ENCODE measurements at places on chromosomes 1 and 21. TPM values are rescaled to one million over a fixed set of nuclear protein-coding genes. Genes with fewer than 3 reads are reported as not detected.

GRCh38 chr1:1238702-1239178 is 6.7 kb downstream of the B3GALT6 start:
- no peak overlapping the region for H3K27ac ChIP-seq
- no peak overlapping the region for H3K4me3 ChIP-seq
- peaks cover 6% of the 10 kb centered on the region for H3K36me3 ChIP-seq
- no peak for DNase-seq
- H3K27me3 ChIP-seq, result peaks cover 3% of the 10 kb centered on the region

- no peak overlapping the region for H3K4me3 ChIP-seq
- DNase-seq, result no peak
- no peaks in the 10 kb centered on the region for H3K4me1 ChIP-seq
- peaks cover 40% of the 10 kb centered on the region for H3K27me3 ChIP-seq
- no peaks in the 10 kb centered on the region for H3K36me3 ChIP-seq
Observed at GRCh38 chr1:210293171-210293607, 35.5 kb upstream of the HHAT start.

GRCh38 chr1:33805988-33806387 is 57.9 kb upstream of the HMGB4 start:
- H3K27ac ChIP-seq, result no peak overlapping the region
- DNase-seq, result no peak
- H3K4me1 ChIP-seq, result no peaks in the 10 kb centered on the region
- H3K4me3 ChIP-seq, result no peak overlapping the region

The RIMS3 gene
- 3.7 TPM for total RNA-seq

DNA sequence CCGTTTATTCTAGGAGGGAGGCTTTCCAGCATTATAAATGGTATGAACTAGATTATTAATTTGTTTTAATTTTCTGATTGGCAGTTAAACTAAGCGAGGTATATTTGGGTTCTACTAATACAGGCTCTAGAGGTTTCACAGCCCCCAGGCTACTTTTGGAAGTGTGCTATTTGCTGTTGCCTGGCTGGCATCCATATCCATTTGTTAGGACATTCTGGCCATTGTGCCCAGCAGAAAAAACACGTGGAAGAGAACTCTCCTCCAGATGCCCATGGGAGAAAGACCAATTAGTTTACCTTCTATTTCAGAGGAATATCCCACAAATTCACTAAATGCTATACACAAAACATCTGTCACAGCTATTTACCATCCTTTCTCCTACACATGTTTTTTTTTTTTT is 29.3 kb downstream of the MACO1 start:
- peaks cover 3% of the 10 kb centered on the region for H3K4me1 ChIP-seq
- no peaks in the 10 kb centered on the region for H3K27me3 ChIP-seq
- H3K27ac ChIP-seq, result no peak overlapping the region
- peaks cover 20% of the 10 kb centered on the region for H3K36me3 ChIP-seq

The LCE2B gene
- total RNA-seq, result not detected

DNA sequence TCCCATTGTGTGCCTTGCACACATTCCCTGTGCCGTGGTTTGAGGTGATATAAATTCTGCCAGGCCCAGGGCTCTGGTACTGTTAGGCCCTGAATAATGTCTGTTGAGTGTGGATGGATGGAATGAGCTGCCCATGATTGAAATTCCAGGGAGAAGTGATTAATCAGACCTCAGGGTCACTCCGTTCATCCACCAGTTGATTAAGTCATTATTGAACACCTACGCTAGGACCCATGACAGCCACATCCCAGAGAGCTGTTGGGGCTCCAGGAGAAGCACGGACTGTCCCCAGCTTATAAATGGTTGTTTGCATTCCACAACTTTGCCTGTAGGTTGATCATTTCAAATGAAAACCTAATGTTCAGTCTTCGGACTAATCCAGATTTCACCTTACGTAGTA is 98.4 kb downstream of the CNIH3 start:
- no peak overlapping the region for H3K27ac ChIP-seq
- no peak overlapping the region for H3K4me3 ChIP-seq
- peaks cover 4% of the 10 kb centered on the region for H3K4me1 ChIP-seq
- no peaks in the 10 kb centered on the region for H3K36me3 ChIP-seq
- H3K27me3 ChIP-seq, result peaks cover 5% of the 10 kb centered on the region

The CCDC181 gene
- total RNA-seq, result 0.17 TPM

DNA sequence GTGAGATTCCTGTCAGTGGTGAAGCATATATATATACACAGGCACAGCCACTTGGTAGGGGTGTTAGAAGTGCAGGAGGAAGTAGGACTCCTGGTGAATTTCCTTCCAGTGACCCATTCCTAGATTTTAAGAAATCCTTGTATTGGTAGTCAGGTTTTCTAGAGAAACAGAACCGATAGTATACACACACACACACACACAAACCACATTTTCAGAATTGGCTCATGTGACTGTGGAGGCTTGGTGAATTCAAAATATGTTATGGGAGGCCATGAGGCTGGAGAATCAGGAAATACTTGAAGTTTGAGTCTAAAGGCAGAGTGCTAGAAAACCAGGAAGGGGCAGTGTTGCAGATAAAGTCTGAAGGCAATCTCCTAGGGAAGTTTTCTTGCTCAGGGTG is 114.2 kb downstream of the FCRL5 start:
- no peaks in the 10 kb centered on the region for H3K4me1 ChIP-seq
- no peaks in the 10 kb centered on the region for H3K36me3 ChIP-seq
- H3K27me3 ChIP-seq, result no peaks in the 10 kb centered on the region
- DNase-seq, result no peak

DNA sequence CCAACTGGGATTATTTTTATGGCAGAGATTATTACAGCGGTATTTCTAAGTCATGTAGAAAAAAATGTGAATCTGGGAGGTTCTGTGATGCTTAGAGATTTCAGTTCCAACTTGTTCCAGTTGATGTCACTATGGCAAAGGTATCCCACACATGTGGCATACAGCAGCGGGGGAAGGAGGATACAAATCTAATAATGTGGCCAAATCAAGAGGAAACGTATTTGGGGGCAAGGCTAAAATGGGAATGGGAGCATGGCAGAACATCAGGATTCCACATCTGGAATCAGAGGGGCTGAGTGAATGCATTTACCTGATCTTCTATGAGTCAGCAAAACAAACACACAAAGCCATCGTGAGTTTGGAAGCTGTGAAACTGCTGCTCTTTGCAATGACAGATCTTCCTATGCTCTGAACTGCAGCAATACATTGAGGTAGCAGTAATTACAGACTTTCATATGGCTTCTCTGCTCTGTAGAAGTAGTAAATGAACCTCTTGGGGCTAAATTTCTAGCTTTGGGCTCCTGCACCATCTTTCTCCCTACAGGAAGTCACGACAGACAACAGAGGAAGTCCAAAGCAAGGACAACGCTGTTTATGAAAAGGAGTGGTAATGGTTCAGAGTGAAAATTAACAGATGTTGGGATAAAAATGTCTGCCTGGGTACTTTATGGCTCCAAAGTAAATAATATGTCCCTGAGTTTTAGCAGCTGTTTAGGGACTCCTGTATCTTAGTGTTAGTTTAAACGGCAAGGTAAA is 55.5 kb downstream of the GABPA start:
- H3K4me1 ChIP-seq, result peaks cover 11% of the 10 kb centered on the region
- H3K27ac ChIP-seq, result peak overlapping the region; percentile 22
- DNase-seq, result peak; percentile 43
- H3K36me3 ChIP-seq, result no peaks in the 10 kb centered on the region
- H3K27me3 ChIP-seq, result peaks cover 4% of the 10 kb centered on the region

The SLC30A2 gene
- total RNA-seq, result not detected

- H3K27me3 ChIP-seq, result no peaks in the 10 kb centered on the region
- no peak overlapping the region for H3K4me3 ChIP-seq
- no peak overlapping the region for H3K27ac ChIP-seq
- peaks cover 54% of the 10 kb centered on the region for H3K4me1 ChIP-seq
Observed at GRCh38 chr1:220224611-220225124, 47.6 kb downstream of the RAB3GAP2 start.

DNA sequence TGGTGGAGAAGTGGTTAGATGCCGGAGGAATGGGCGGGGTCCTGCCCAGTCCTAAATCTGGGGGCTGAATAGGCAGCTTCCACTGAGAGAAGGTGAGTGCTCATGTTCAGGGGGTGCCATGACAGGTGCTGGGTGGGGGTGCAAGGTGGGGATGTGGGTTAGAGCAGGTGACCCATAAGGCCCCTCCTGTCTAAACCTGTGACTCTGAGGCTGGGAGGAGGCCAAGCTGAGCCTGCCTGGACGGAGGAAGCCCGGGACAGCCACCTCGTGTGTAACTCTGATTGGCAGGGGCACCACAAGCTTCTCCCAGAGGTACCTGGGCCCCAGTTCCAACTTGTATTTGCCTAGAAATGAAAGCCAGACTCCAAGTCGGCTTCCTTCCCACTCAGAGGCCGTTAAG is 10.7 kb downstream of the GPR157 start:
- DNase-seq, result no peak
- peaks cover 13% of the 10 kb centered on the region for H3K4me1 ChIP-seq
- H3K4me3 ChIP-seq, result no peak overlapping the region
- no peak overlapping the region for H3K27ac ChIP-seq

DNA sequence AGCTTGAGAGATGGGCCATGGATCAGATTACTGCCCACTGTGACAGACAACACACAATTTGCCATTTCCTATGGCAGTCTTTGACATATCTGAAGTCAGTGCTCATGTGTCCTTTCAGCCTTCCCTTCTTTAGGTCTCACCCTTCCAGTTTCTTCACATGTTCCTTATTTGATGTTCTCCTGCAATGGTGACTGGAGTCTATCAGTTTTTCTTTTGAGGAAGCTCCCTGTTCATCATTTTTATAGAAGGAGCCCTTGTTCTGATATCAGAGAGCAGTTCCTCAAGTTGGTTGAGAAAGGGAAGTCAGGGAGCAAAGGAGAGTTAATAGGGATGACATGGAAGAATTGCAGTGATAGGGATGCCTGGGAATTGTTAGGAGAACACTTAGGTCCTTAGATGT is 42.2 kb downstream of the DISC1 start:
- H3K36me3 ChIP-seq, result peaks cover 10% of the 10 kb centered on the region
- no peaks in the 10 kb centered on the region for H3K27me3 ChIP-seq

The ACKR1 gene
- total RNA-seq, result not detected

DNA sequence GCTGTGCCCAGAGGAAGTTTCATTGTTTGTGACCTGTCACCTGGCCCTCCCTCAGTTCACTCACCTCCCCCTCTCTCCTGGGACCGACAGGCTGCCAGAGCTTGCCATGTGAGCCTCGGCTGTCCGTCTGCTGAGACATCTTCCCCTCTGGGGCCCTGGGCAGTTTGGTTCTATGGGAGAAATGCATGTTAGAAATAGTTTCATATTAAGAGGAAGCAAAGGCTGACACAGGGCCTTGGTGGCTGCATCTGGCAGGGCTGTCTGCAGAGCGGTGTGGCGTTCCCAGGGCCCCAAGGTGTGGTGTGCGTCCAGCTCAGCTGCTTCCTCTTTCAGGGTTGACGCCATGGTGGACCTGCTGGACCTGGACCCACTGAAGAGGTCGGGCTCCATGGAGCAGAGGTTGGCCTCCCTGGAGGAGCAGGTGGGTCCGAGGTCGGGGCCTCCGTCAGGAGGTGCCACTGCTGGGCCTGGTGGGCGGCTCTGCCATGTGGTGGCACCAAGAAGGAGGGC is 31.9 kb upstream of the LRRC3 start:
- H3K36me3 ChIP-seq, result no peaks in the 10 kb centered on the region
- no peaks in the 10 kb centered on the region for H3K27me3 ChIP-seq
- H3K4me3 ChIP-seq, result no peak overlapping the region

DNA sequence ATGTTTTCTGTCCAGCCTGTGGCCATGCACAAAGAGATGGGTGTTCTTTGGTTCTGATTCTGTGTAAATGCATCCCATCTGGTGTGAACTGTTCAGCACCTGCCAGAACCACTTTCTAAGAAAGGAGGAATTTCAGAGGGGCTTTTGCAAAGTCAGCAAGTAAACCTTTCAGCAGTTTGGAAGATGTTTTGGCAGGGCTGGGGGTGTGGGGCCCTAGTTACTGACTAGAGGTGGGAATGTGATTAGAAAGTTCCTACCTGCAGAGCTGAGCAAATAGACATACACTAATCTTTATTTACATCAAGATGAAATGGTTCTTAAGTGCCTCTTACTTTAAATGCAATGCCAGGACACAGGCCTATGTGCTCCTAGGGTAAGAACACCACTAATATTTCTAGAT is 378.1 kb upstream of the USP24 start:
- H3K4me3 ChIP-seq, result no peak overlapping the region
- DNase-seq, result no peak
- H3K36me3 ChIP-seq, result no peaks in the 10 kb centered on the region
- H3K4me1 ChIP-seq, result no peaks in the 10 kb centered on the region
- H3K27ac ChIP-seq, result no peak overlapping the region

GRCh38 chr21:44779417-44780136 is 22.0 kb downstream of the UBE2G2 start:
- peaks cover 16% of the 10 kb centered on the region for H3K4me1 ChIP-seq
- H3K4me3 ChIP-seq, result no peak overlapping the region
- no peak for DNase-seq
- H3K36me3 ChIP-seq, result peaks cover 17% of the 10 kb centered on the region

GRCh38 chr1:205879974-205880373 is 30.0 kb upstream of the PM20D1 start:
- H3K36me3 ChIP-seq, result no peaks in the 10 kb centered on the region
- DNase-seq, result no peak
- peaks cover 7% of the 10 kb centered on the region for H3K27me3 ChIP-seq
- H3K4me3 ChIP-seq, result no peak overlapping the region
- H3K4me1 ChIP-seq, result no peaks in the 10 kb centered on the region
- H3K27ac ChIP-seq, result no peak overlapping the region

GRCh38 chr1:44405031-44405797 is at the start of gene RNF220:
Gene RNF220 (plus strand): TSS chr1:44405255.
- peak; percentile 64 for DNase-seq
- H3K4me3 ChIP-seq, result peak within 1 kb of the TSS; percentile 79
- peaks cover 30% of the 10 kb centered on the region for H3K4me1 ChIP-seq
- H3K27ac ChIP-seq, result peak within 1 kb of the TSS; percentile 22
- peaks cover 70% of the 10 kb centered on the region for H3K27me3 ChIP-seq

DNA sequence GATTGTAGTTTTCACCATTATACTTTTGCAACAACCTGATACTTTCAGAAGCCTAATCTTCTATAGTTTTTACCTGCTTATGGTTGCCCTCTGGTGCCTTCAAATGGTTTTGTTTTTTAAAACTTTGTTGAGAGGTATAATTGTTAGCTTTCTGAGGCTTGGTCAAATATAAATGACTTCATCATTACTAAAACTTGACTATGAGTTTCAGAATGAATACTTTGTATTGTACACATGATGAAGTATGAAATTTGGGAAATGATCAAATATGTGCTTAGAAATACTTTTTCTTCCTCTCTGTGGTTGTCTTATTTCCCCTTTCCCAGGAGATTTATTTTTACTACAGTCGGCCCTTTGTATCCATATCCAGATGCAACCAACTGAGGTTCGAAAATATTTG is 151.8 kb upstream of the B3GALT2 start:
- no peaks in the 10 kb centered on the region for H3K27me3 ChIP-seq
- H3K36me3 ChIP-seq, result peaks cover 4% of the 10 kb centered on the region
- H3K4me1 ChIP-seq, result peaks cover 7% of the 10 kb centered on the region

The MROH7 gene
- 0.07 TPM for total RNA-seq

The ATXN7L2 gene
- total RNA-seq, result 16.4 TPM

The PGLYRP4 gene
- total RNA-seq, result not detected

The PRR9 gene
- total RNA-seq, result not detected

The C1orf21 gene
- 1.4 TPM for total RNA-seq

Measured in activated naive CD4-positive, alpha-beta T cell treated with anti-CD3 and anti-CD28 coated beads for 36 hours (primary cell).